ENCODE measurements at places on chromosomes 1 and 21. TPM values are rescaled to one million over a fixed set of nuclear protein-coding genes. Genes with fewer than 3 reads are reported as not detected.

- DNase-seq, result no peak
Measured at GRCh38 chr1:100122177-100122576, 10.6 kb downstream of the SASS6 start.

Gene SPRR3
- total RNA-seq, result not detected

GRCh38 chr21:15894596-15894995 lies 164.8 kb downstream of the USP25 start:
- no peak for DNase-seq

DNA sequence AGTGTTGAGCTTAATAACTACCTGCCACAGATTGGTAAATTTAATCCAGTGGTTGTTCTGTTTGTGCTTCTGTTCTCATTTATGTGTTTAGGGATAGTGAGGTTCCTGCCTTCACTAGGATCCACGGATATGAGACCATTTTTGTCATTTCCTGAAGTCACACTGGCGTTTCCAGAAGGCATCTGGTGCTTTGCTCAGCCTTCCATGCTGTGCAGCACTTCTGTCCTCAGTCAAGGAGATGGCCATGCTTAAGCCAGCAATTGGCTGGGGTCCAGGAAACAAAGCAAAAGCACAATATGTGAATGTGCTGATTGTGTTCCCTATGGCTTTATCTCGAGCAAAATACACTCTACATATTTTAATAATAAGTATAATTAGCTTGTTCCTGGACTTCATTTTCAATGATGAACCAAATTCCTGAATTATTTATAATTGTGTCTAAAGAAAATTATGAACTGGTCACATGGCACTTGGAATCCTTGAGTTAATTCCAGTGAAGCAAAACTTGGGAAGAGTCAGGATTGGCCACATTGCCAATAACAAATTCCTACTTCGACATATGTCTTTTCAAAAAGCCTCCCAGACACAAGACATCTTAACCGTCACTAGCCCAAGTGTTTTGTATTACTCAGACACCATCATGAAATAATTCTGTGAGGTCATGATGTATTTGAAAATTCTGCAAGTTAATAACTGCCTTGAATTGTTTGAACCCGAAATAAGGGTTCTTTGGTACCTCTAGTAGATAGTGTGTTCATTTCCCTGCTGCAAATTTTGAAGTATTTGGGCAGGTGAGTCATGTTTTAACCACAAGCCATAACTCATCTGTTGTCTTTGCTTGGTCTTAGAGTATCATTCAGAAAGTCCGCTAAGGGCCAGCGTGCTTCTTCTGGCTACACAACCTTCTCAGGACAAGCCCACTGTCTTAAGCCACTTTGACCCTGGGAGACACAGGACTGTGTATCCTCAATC lies 412.4 kb downstream of the DISC1 start:
- no peak for DNase-seq

GRCh38 chr1:205976708-205977401 lies 26.3 kb downstream of the RAB7B start:
- no peak for DNase-seq

Gene CYP4A22
- total RNA-seq, result not detected

GRCh38 chr1:154454386-154455120 lies 47.5 kb upstream of the TDRD10 start:
- no peak for DNase-seq

- no peak for DNase-seq
Measured at GRCh38 chr1:9404117-9404914, 111.6 kb downstream of the SPSB1 start.

GRCh38 chr1:17270891-17271765 lies 22.2 kb downstream of the PADI3 start:
- DNase-seq, result no peak

GRCh38 chr1:226678701-226679100 lies 60.4 kb downstream of the ITPKB start:
- DNase-seq, result no peak

All from activated T-helper 1 cell treated with anti-CD3 and anti-CD28 coated beads, Interleukin-12 subunit alpha, Interleukin-12 subunit beta, Interleukin-2, Interleukin-4 antibody, amounts not matched to agents 30 ng/mL and 10 ng/mL and 1 ng/mL, durations not matched to agents 14 hours and 24 hours and 36 hours (primary cell).